ENCODE measurements at places on chromosomes 4 and X. TPM values are rescaled to one million over a fixed set of nuclear protein-coding genes. Genes with fewer than 3 reads are reported as not detected.
A peak's percentile ranks its signal among the peaks of the same experiment; 100 is the strongest.

DNA sequence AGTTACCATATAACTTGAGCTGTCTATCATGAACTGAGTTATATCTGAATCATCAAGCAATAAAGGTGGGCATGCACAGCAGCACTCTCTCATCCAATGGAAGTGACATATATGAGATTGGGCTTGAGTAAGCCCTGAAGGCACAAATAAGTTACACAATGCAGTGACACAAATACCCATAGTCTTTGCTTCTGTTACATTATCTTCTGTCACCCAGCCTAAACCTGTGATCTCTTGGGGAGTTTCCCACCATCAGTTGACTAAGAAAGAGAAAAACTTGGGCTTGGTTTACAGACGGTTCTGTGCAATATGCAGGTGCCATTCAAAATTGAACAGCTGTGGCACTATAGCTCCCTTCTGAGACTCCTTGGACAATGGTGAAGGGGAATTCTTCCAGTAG, 138.8 kb upstream of the IL15 start:
- no peaks in the 10 kb centered on the region for H3K4me1 ChIP-seq
- no peak overlapping the region for H3K4me3 ChIP-seq
- no peak for DNase-seq
- no peaks in the 10 kb centered on the region for H3K36me3 ChIP-seq
- no peaks in the 10 kb centered on the region for H3K27me3 ChIP-seq

- H3K36me3 ChIP-seq, result no peaks in the 10 kb centered on the region
- no peaks in the 10 kb centered on the region for H3K27me3 ChIP-seq
- DNase-seq, result no peak
- no peak overlapping the region for H3K27ac ChIP-seq
- H3K4me3 ChIP-seq, result no peak overlapping the region
Measured at GRCh38 chrX:133321451-133321850, 93.8 kb downstream of the GPC4 start.

DNA sequence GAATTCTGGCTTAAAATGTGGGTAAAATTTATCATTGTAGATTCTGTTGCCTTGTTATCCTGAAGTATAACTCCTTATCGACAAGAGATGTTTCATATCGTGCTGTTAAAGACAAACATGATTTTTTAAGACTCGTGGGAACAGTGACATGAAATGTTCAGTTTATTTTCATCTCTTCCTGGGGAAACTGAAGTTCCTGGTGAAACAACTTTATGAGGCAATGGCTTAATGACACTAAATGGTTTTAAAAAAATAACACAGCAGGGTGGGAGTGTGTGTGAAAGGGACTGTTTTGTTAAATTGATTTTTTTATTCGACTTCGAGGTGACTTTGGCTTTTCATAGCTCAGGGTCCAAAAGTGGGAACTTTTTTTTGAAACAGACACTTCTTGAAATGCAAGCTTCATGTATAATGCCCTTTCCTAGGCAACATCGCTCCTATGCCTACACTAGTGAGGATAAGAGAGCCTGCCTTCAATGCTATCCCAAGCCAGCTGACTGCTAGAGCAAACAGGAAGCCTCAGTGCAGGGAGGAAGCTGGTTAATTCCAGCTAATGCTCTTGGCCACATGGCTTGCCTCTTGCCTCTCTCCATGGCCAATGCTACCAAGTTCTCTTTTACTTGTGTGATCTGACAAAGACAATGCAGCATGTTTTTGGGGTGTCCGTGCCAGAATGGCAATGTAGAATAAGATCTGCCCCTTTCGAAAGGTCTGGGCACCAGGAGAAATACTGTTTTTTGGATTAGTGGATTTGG, 80.9 kb upstream of the PLAC1 start:
- H3K27me3 ChIP-seq, result no peaks in the 10 kb centered on the region
- H3K27ac ChIP-seq, result no peak overlapping the region
- no peaks in the 10 kb centered on the region for H3K36me3 ChIP-seq
- no peak overlapping the region for H3K4me3 ChIP-seq
- H3K4me1 ChIP-seq, result no peaks in the 10 kb centered on the region

The PABPC1L2B gene
- total RNA-seq, result not detected

GRCh38 chrX:80828232-80828631, 18.6 kb upstream of the BRWD3 start:
- no peak overlapping the region for H3K4me3 ChIP-seq
- no peak for DNase-seq
- no peaks in the 10 kb centered on the region for H3K27me3 ChIP-seq
- H3K4me1 ChIP-seq, result no peaks in the 10 kb centered on the region

GRCh38 chr4:78722320-78722719, 53.8 kb upstream of the BMP2K start:
- peaks cover 7% of the 10 kb centered on the region for H3K4me1 ChIP-seq
- no peak for DNase-seq
- no peak overlapping the region for H3K4me3 ChIP-seq
- H3K36me3 ChIP-seq, result no peaks in the 10 kb centered on the region

The MAOA gene
- 0.08 TPM for total RNA-seq

- H3K27ac ChIP-seq, result no peak overlapping the region
- H3K4me3 ChIP-seq, result no peak overlapping the region
- H3K4me1 ChIP-seq, result no peaks in the 10 kb centered on the region
- no peak for DNase-seq
- no peaks in the 10 kb centered on the region for H3K36me3 ChIP-seq
Measured at GRCh38 chr4:37445023-37445422, 200.5 kb downstream of the NWD2 start.

The RAB9B gene
- 0.26 TPM for total RNA-seq

DNA sequence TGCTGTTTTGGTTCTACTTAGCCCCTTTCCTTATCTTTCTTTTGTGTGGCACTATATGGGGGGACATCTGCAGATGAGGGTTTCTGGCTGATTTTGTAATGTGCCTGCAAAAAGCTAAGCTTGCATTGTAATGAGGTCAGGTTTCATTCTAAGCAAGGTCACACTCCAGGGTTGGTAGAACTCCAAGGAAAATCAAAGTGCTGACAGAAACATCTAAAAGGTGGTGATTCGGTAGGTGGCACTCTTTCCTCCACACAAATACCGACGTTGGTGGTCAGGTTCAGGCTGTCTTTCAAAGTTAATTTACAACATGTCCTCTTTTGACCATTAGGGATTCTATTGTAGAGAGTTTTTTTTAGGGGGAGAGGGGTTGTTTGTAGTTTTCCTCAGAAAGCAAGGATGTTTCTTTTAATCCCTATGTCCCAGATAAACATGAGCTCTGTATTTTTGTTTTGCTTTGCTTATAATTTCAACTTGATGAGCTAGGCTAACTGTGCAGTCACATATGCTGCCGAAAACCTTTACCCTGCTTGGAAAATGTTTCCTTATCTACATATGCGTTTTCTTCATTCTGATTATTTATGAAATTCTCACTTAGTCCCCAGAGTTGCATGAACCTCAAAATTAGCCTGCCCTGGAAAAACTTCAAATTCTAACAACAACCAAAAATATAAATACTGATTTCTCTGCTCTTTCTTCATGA, 434.2 kb downstream of the PPARGC1A start:
- no peak for DNase-seq
- H3K27me3 ChIP-seq, result no peaks in the 10 kb centered on the region
- H3K4me1 ChIP-seq, result no peaks in the 10 kb centered on the region
- no peak overlapping the region for H3K4me3 ChIP-seq

The MAGIX gene
- total RNA-seq, result 1.8 TPM

The ENOX2 gene
- 13.5 TPM for total RNA-seq

The ZNF275 gene
- total RNA-seq, result 14.4 TPM

DNA sequence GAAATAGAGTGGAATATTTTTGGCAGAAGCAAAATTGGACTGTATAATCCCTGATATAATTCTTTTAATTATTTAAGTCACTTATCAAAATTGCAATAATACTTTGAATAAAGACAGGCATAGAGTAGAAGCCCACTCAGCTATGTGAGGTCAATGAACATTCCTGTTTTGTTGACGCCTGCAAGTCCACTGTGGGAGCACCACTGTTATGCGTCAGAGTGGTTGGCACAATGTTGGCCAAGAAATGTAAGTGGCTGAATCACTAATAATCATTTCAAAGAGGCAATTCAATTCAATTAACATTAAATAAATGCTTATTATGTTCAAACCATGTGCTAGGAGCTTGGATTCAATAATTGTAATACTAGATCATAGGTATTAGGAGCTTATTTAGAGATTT, 221.0 kb downstream of the SPCS3 start:
- H3K4me3 ChIP-seq, result no peak overlapping the region
- no peaks in the 10 kb centered on the region for H3K36me3 ChIP-seq
- H3K27me3 ChIP-seq, result no peaks in the 10 kb centered on the region
- DNase-seq, result no peak
- no peak overlapping the region for H3K27ac ChIP-seq

DNA sequence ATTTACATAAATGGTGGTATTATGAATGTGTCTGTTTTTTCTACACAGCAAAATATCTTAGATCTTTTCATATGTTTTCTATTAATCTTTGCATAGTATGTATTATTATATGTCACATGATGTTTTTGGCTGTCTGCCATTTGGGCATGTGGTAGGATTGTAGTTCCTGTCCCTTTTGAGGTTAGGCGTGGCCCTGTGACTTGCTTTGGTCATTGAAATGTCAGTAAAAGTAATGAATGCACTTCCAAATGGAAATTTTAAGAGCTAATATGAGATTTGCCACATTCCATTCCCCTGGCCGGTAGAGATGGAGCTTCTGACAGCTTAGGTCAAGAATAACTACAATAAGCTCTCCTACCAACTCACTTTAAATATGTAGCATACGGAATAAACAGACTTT, 45.1 kb downstream of the JADE3 start:
- no peak for DNase-seq
- H3K36me3 ChIP-seq, result no peaks in the 10 kb centered on the region
- H3K27me3 ChIP-seq, result no peaks in the 10 kb centered on the region
- no peaks in the 10 kb centered on the region for H3K4me1 ChIP-seq
- no peak overlapping the region for H3K27ac ChIP-seq
- no peak overlapping the region for H3K4me3 ChIP-seq

DNA sequence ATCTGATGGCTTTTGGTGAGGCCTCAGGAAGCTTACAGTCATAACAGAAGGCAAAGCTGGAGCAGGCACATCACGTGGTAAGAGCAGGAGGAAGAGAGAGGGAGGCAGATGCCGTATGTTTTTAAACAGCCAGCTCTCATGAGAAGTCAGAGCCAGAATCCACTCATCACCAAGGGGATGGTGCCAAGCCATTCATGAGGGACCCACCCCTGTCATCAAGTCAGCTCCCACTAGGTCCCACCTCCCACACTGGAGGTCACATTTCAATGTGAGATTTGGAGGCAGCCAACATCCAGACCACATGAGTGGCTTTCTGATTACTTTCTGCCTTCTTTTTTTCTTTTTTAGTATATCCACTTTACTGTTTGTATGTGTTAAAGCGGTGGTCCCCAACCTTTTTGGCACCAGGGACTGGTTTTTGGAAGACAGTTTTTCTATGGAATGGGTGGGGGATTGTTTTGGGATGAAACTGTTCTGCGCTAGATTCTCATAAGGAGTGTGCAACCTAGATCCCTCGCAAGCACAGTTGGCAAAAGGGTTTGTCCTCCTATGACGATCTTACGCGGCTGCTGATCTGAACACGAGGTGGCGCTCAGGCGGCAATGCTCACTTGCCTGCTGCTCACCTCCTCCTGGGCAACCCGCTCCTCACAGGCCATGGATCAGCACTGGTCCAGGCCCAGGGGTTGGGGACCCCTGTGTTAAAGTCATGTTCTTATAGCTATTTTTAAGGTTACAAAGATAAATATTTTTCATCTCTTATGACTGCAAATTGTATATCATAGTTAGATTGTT, 61.7 kb downstream of the SLIT2 start:
- no peaks in the 10 kb centered on the region for H3K36me3 ChIP-seq
- no peak for DNase-seq
- H3K4me3 ChIP-seq, result no peak overlapping the region
- no peaks in the 10 kb centered on the region for H3K4me1 ChIP-seq

DNA sequence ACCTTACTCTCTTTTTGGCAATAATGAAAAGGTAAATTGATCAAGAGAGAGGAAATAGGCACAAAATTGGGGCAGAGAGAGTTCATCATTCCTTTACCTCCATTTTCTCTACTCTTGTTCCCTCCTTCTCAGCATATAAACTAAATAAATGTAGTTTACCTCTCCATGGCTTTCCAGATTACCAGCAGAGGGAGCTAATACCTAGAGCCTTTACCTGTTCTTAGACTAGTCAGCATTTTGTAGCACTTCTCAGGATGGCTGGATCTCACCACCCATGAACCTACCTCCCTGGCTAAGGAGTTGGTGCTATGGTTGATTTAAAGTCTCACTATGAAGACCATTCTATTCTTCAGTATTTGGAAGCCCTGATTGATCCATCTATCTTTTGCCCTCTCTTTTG, 15.7 kb downstream of the OFD1 start:
- H3K27me3 ChIP-seq, result no peaks in the 10 kb centered on the region
- peak overlapping the region; percentile 6 for H3K27ac ChIP-seq
- H3K4me3 ChIP-seq, result no peak overlapping the region
- no peak for DNase-seq
- peaks cover 4% of the 10 kb centered on the region for H3K4me1 ChIP-seq

GRCh38 chr4:166415749-166416148, 542.7 kb downstream of the TLL1 start:
- H3K4me1 ChIP-seq, result no peaks in the 10 kb centered on the region
- DNase-seq, result no peak
- no peak overlapping the region for H3K4me3 ChIP-seq
- H3K27ac ChIP-seq, result no peak overlapping the region
- H3K27me3 ChIP-seq, result no peaks in the 10 kb centered on the region

GRCh38 chrX:27575565-27575964, 14.6 kb upstream of the DCAF8L2 start:
- no peak overlapping the region for H3K4me3 ChIP-seq
- H3K36me3 ChIP-seq, result no peaks in the 10 kb centered on the region
- no peak for DNase-seq
- no peaks in the 10 kb centered on the region for H3K27me3 ChIP-seq
- H3K27ac ChIP-seq, result no peak overlapping the region

The CCDC110 gene
- 0.77 TPM for total RNA-seq

- DNase-seq, result no peak
- H3K4me1 ChIP-seq, result no peaks in the 10 kb centered on the region
- H3K36me3 ChIP-seq, result no peaks in the 10 kb centered on the region
- no peak overlapping the region for H3K4me3 ChIP-seq
- H3K27ac ChIP-seq, result no peak overlapping the region
Measured at GRCh38 chr4:180828455-180829018, 1414.7 kb upstream of the TENM3 start.

DNA sequence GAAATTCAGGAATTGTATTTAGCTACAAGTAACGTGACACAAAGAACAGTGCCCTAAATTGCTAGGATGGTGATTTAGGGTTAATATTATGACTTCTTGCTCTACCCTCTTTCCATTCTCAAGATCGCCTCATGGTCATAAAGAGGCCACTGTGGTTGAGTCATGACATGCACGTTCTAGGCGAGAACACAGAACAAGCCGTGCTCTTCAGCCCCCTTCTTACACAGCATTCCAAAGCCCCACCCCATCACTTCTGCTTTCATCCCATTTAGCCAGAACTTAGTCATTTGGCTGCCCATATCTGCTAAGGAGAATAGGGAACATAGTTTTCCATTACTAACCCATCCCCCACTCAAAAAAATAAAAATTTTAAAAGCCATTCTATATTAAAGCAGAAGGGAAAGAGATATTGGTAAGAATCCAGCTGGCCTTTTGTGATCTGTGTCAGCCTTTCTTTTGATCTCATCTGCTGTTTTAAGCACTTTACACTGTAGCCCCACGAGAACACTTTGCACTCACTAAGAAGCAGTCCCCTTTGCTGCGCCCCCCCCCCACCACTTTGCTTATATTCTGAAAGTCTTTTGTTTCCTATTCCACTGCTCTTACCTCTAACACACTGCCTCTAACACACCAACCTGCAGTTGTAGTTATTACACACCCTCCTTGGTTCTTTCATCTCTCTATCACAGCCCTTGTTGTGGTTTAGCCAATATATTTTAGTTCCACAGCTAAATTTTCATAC, 28.4 kb downstream of the NPNT start:
- no peaks in the 10 kb centered on the region for H3K4me1 ChIP-seq
- DNase-seq, result no peak
- no peak overlapping the region for H3K4me3 ChIP-seq
